ENCODE measurements at places on chromosomes 6 and 20. TPM values are rescaled to one million over a fixed set of nuclear protein-coding genes. Genes with fewer than 3 reads are reported as not detected.

Gene RBPJL
- not detected for total RNA-seq

Gene ANGPT4
- total RNA-seq, result 0.03 TPM

Gene ID4
- total RNA-seq, result 2.6 TPM

Gene ZSCAN23
- total RNA-seq, result not detected

Gene TIAM2
- total RNA-seq, result 3.5 TPM

Gene PGC
- not detected for total RNA-seq

Gene ABHD16B
- total RNA-seq, result not detected

Gene PAK1IP1
- total RNA-seq, result 25.9 TPM

Gene CHRNA4
- 0.20 TPM for total RNA-seq

Gene HEY2
- total RNA-seq, result not detected

Gene PRDM1
- 4.2 TPM for total RNA-seq

Gene DEFB113
- total RNA-seq, result not detected

Gene TINAG
- total RNA-seq, result 0.08 TPM

Gene ENPP1
- 1.0 TPM for total RNA-seq

All from A549 treated with CpdA at 1 μM for 4 hours (cell line).